NCI-H1436 (cell line): ENCODE measurements at places on chromosomes 3 and 15.

- DNase-seq, result no peak
Measured at GRCh38 chr3:58585994-58586393, 8.8 kb upstream of the FAM107A start.

DNA sequence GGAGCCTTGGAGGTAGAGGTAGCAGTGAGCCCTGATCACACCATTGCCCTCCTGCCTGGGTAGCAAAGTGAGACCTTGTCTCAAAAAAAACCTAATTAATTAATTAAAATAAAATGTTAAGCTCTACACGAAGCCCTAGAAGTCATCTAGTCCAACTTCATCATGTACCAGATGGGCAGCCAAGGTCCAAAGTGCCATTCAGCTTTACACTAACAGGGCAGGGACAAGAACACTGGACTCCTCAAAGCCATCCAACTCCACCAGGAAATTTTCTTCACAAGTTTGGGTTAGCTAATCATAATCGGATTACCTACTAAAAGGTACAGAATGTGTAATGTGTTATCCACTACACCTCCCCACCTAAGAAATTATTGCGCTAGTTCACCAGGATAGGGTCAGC, 48.8 kb downstream of the WWTR1 start:
- DNase-seq, result no peak

DNA sequence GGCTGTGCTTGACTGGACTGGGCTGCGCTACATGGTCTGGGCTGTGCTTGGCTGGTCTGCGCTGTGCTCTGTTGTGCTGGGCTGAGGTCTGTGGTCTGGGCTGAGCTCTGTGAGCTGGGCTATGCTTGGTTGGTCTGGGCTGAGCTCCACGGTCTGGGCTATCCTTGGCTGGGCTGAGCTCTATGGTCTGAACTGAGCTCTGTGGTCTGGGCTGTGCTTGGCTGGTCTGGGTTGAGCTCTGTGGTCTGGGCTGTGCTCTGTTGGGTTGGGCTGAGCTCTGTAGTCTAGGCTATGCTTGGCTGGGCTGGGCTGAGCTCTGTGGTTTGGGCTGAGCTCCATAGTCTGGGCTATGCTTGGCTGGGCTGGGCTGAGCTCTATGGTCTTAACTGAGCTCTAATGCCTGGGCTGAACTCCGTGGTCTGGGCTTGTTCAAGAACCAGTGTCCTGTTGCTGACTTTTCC, 92.0 kb downstream of the PLXNA1 start:
- no peak for DNase-seq

DNA sequence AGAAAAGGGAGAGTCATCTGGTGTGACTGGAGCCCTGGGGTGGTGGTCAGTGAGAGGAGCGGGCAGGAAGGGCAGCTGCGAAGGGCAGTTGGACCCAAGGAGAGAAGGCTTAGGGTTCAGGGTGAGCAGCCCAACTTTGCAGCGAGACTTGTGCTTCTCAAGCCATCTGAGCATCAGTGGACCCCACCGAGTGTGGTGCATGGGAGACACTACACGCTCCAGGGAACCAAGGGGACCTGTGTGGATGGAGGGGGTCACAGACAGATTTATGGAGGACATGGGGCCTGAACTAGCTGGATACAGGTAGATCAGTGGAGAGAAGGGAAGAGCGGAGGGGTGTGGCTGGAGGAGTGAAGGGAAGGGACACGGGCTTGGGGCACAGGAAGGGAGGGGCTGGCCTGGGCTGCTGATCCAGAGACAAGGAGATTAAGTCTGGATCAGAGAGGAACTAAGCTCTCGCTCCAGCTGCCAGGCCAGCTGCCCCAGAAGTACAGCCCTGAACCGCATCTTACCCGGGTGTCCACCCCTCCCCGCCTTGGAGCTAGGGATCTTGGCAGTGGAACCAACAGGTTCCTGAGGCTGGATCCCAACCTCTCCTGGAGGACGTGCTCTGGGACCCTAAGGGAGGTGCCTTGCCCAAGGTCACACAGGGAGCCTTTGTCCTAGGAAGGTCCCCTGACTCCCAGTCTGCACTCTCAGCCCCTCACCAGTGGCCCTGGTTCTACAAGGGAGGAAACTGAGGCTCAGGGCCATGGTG, 120.5 kb downstream of the CORO2B start:
- DNase-seq, result no peak

DNA sequence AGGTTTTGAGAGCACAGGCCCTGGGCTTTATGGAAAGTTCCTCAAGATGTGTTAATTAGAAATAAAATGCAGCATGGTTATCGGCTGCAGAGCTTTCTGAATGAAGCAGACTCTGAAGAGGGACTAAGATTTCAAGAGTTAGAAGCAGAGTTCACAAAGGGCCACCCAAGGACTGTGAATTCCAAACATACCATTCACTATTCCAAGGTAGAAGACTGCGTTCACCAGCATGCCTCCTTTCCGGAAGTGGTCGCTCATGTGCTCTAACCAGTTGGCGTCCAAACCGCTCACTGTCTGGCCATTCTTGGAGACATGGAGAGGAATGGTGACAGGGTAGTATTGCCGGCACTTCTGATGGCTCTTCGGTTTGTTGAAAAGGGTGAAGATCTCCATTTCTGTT, 104.9 kb downstream of the OXNAD1 start:
- no peak for DNase-seq

DNA sequence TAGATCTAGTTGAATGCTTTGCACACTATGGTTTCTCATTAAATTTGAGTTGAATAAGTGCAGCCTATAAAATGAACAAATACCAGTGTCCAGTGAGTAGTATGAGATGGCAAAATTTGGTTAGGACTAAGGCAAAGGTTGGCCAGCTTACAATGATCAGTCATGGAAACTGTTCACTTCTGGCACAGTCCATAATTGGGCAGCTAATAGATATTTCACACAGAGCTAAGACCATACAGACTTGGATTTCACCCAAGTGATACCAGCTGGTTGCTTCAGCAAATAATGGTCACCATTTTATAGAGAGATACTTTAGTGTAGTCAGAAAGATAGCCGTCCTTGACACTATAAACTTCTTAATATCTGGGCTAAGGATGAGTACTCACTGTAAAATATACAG, 15.7 kb downstream of the GAP43 start:
- no peak for DNase-seq
